ENCODE measurements at places on chromosomes 12 and 14.
A peak's percentile ranks its signal among the peaks of the same experiment; 100 is the strongest.

DNA sequence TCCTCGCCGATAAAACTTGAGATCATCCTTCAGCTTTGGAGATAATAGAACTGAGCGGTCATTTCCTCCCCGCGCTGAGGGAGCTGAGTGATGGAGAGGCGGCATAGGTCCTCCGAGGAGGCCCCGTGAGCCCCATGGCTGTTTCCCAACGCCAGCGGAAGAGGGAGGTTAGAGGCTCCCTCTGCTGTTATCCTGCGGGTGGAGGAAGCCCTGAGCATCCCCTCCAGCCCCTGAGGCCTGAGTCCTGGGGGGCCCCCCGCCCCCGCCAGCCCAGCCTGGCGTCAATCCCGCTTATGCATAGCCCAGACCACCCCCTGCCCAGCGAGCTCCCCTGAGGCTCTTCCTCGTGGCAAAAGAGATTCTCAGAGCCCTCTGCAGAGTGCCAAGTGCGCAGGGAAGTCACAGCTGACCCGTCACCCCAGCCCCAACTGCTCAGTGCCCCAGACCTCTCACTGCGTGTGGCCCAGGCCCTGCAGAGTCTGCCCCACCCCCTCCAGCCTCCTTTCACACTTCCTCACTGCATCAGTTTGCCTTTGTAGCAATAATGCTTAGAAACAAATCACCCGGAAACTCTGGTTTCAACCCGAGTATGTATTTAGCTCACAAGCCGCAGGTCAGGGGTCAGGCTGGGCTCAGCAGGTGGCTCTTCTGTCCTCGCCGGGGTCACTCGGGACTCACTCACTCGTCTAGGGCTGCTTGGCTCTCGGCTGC, 44.7 kb upstream of the GALNT9 start:
- no peak for DNase-seq

DNA sequence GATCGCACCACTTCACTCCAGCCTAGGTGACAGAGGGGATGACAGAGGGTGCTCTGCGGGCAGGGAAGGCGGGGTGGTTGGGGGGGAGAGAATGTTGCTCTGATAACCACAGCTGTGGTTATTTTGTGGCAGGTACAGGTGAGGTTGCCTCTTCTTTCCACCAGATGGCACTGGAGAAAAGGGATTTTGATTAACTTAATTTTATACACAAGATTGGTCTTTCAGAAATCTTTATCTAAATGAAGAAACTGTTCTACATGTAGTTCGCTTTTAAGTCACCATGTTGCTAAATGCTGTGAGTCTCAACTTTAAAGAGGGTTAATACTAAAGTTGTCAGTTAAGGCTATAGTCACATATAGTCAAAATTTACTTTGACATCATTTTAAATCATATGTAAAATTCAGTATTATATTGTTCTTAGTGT, 25.7 kb downstream of the FGF23 start:
- DNase-seq = peak; percentile 23

GRCh38 chr12:115078990-115079389, 395.0 kb upstream of the TBX3 start:
- no peak for DNase-seq

- no peak for DNase-seq
Observed at GRCh38 chr12:102232446-102232845, 34.8 kb upstream of the PMCH start.

GRCh38 chr14:33932576-33933345, 18.1 kb downstream of the EGLN3 start:
- no peak for DNase-seq

DNA sequence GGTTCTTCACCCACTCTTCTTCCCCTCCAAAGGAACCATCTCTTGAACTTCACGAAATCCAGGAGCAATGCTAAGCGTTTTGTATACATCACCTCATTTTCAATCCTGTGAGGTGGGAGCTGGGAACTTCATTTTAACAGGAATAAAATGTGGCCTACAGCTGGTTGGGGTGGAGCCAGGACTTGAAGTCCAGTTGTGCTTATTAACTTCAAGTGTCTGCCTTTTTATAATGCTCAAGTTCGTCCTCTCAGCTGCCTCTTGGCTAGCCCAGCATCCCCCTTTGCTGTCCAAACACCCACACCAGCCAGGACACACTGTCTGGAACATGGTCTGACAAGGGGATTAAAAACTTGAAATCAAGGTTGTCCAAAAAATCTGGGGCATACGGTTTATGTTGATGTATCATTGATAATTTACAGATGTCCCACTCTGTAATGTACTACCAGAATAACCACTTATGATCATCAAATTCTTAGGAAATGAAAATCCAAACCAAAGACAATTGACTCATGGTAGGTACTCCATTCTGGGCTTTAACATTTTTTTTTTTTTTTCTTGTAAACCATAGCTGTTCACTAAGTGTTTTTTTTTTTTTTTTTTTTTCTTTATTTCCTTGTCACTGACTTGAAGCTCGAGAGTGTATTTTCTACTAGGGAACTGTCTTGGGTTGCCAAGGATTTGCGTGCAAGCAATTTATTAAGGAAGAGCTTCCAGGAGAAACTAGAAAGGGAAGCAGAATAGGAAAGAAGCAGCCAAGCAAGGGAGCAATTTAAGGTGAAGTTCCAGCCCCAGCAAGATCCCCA, 252.3 kb downstream of the EFCAB11 start:
- no peak for DNase-seq

GRCh38 chr14:103520657-103521437, 1.8 kb downstream of the CKB start:
- DNase-seq = no peak

GRCh38 chr14:51884086-51884927, 23.9 kb downstream of the GNG2 start:
- no peak for DNase-seq

DNA sequence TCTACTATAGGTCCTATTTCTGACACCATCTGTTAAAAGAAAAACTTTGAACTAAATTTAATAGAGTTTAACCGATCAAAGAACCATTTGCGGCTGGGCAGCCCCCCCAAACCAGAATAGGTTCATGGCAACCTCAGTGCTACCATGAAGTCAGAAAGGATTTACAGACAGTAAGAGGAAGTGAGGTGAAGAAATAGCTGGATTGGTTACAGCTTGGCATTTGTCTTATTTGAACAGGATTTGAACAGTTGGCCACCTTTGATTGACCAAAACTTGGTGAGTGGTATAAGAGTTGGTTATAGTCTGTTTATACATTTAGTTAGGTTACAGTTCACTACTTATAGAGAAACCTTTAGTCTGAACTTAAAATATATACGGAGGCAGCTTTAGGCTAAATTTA, 88.9 kb downstream of the TXNDC16 start:
- DNase-seq = no peak

- DNase-seq = no peak
Observed at GRCh38 chr12:115337693-115338543, 653.9 kb upstream of the TBX3 start.

GRCh38 chr12:109541413-109541726, 31.9 kb downstream of the MMAB start:
- DNase-seq = no peak

- no peak for DNase-seq
Observed at GRCh38 chr12:82299319-82300025, 58.7 kb downstream of the CCDC59 start.

DNA sequence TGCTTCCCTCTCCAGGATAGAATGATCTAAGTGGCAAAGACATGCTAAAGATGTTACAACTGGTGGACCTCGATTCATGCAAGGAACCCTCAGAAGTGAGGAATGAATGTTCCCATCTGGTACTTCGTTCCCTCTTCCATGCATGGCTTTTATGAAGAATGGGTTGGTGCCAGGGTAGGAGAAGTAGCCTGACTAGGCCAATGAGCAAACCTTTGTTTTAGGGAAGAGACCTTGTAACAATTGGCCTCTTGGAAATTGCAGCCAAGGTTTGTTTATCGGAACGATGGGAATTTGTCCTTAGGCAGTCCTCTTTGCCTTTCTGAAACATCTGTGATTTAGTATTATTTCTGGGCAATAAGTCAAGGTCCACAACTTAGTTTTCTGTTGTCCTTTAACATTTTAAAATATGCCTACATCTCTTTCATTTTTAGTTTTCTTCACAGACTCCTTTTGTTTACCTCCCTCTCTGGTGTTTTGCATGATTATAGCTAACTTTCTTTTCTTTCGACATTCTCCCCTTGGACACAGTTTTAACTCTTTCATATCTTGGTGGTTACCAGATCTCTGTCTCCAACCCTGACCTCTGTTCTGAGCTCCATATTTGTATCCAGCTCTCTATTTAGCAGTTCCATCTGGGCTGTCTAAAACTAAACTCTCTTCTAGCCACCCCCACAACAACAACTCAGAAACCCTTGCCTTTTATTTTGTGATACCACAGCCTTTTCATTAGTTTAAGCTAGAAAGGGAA, 70.0 kb downstream of the DIP2B start:
- no peak for DNase-seq

DNA sequence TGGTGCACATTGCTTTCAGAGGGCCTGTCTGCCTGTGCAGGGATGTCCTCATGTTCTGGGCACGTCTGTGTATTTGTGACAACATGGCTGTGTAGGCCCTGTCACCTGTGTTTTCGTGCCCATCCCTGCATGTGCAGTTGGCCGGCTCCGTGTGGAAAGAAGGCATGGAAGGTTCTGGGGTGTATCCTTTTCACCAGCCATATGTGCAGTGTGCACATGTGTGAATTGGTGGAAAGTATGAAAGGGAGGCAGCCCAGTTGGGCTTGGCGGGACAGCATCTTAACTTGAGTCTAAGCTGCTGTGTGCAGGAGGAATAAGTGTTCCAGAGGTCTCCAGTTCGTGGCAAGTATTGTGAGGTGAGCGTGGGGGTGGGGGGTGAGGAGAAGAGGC, 669 bp downstream of the TSPAN11 start:
- no peak for DNase-seq

DNA sequence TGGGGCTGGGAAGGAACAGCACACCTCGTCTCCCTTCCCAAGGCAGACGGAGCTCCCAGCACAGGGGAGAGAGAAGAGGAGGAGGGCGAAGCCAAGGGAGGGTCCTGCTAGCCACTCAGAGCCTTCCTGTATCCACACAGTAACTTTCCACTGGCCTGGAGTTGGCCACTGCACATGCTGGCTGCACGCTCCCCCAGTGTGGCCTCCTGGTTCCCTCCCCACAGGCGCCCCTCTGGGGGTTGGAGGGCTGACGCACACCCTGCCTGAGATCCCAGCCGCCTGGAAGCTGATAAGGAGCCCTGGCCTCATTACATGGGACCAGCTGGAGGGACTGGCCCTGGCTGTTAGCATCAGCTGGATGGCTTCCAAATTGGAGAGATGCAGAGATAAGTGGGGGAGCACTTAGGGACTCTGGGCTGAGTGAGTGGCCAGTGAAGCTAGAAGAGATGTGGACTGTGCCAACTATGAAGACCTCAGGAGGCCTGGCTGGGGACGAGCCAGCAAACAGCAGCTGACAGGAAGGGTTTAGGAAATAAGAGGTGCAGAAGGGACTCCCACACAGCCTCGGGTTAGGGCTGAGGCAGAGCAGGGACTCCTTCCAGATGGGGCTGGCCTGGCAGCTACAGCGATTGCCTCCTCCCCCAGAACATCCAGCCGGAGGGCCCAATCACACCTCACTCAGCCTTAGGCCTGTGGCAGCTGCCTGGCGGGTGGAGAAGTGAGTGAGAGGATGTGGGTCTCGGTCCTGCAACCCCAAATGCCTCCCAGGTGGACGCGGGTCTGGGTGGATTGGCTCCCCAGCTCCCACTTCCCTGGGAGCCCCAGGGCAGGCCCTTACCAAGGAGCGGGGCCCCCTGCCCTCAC, 26.3 kb upstream of the BCDIN3D start:
- no peak for DNase-seq

DNA sequence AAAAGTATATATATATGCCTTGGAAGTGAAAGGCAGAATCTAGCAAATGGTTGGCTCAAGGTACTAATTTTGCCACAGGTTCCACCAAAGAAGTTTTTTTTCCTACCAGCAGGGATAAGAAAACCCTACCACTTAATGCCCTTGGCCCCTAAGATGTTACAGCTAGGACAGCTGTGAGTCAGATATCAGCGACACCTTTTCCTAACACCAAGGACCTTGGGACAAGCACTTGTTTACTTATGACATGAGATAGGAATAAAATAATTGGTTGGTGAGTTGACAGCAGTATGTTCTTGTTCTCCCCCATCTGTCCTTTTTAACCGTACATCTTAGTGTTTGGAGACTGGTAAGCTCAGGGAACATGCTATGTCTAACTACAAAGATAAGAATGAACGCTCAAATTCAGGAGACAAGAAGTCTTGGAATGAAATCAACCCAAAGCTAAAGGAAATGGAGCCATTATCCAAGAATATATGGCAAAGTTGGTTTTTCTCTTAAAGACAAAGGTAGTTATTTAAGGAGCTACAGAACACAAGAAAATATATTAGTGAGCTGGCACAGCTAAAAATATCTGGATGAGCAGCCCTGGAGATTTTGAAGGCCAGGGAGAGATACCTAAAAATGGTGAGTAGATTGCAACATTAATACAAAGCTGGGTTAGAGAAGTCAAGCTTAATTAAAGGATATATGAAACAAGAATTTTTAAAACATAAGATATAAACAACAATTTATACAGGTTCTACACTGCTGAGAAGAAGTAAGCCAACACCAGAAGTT, 126.8 kb downstream of the TMTC1 start:
- no peak for DNase-seq

GRCh38 chr14:36647417-36647823, 14.2 kb upstream of the PAX9 start:
- DNase-seq = no peak

- DNase-seq = no peak
Observed at GRCh38 chr14:53514197-53514596, 361.1 kb upstream of the DDHD1 start.

GRCh38 chr14:73715707-73716106, 1.5 kb upstream of the PNMA1 start:
- no peak for DNase-seq

DNA sequence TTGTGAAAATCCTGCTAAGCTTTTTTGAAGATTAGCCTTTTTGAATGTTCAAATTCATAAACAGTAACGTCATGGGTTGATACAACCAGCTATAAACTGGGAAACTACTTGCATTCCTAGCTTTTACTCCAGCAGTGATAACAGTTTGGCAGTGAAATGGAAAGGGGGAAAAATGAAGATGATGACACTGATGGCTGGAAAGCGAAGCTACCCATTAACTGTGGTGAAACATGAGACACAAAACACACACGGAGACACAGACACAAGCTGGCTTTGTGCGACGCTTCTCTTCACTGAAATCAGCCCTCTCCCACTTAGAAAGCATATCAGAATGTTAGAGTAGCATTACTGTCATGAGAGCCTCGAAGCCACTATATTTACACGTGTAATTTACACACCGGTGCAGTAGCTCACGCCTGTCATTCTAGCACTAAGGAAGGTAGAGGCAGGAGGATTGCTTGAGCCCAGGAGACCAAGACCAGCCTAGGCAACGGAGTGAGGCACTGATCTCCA, 15.7 kb downstream of the VPS37B start:
- no peak for DNase-seq

- DNase-seq = no peak
Observed at GRCh38 chr14:69312608-69313007, 52.6 kb downstream of the GALNT16 start.

GRCh38 chr14:52078095-52078531, 9.3 kb upstream of the NID2 start:
- no peak for DNase-seq

Measured in activated CD8-positive, alpha-beta memory T cell treated with anti-CD3 and anti-CD28 coated beads for 1 hour (primary cell).